ENCODE measurements at places on chromosomes 2 and 18.

- no peak for DNase-seq
These were observed 709.1 kb upstream of the CHAC2 start for GRCh38 chr2:53058526-53058925.

DNA sequence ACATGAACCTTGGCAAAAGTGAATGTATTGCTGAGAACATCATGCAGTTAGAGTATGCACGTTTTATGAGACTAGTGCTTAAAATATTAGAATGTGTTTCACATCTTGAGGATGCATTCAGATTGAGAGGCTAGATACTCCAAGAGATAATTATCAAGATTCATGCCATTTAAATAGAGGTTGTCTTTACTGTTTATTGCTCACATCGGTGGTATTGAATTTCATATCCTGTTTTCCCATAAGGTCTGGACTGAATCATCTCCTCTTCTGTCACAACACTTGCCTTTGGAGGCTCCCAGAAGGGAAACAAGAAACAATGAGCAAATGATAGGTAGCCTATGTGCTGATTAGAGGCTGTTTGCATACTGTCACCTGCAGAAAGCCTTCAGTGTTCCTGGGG lies 83.8 kb downstream of the CLHC1 start:
- no peak for DNase-seq

- no peak for DNase-seq
These were observed 803 bp upstream of the FIGN start for GRCh38 chr2:163736433-163737189.

- no peak for DNase-seq
These were observed 87.9 kb downstream of the WDPCP start for GRCh38 chr2:63500398-63500797.

GRCh38 chr18:28176948-28177827 lies at the start of gene CDH2:
TSS of gene CDH2 (minus strand) at chr18:28177130. CDS start at chr18:28177022, 108 bp downstream.
- DNase-seq = no peak

GRCh38 chr2:17813742-17814473 lies 2.4 kb upstream of the MSGN1 start:
- no peak for DNase-seq

- DNase-seq = no peak
These were observed 138.9 kb downstream of the PXDN start for GRCh38 chr2:1605102-1606045.

DNA sequence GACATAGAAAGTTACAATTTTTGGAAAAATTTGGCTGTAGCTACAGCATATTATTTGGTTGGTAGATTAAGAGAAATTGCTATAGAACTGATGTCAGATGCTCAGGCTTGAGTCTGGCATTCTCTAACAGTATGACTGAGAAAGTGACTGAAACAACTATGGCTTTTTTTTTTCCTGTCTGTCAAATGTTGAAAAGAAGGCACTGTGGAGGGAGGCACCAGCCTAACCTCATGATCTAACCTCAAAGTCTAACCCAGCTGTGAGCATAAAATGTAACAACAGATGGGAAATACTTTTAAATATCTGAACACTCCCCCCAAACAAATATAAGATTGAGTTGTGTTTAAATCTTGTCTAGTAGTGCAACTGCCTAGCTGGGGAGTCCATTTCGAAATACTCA lies 629.1 kb downstream of the LRP1B start:
- no peak for DNase-seq

DNA sequence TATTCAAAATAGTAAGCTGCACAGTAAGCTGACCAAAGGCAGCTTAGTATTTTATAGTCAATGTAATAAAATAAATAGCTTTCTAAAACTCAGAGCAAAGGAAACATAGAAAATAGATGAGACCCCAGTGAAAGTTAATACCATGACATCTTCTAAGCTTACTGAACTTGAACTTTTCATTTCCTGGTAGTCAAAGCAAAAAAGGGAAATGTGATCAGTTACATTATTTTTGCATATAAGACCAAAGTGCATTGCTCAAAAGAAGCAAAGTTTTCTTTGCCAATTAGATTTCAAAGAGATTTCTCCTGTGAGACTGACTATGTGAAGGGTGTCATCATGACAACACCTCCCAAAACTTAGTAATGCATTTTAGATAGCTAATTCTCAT lies 70.2 kb downstream of the MYO1B start:
- DNase-seq = no peak

DNA sequence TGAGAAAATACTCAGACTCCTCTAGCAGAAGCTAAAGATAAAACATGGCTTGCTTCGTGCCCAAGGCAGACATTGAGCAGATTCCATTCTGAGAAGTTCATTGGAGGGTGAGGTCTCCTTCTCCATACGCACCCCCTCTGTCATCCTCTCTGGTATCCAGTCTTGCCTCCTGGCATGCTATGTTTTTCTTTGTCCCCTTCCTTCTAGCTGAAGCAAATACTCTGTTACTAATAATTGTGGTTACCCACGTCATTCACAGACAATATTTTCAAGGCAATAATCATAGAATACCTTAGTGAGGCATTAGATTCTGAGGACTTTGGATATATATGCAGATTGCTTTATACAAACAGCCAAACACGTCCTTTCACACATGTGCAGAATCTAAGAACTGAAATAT lies 66.2 kb upstream of the KLF7 start:
- DNase-seq = no peak

All from stimulated activated CD8-positive, alpha-beta memory T cell treated with anti-CD3 and anti-CD28 coated beads, Interleukin-7, amount 100 ng/mL, for 1 hour (primary cell).